NCI-H1105 treated with DMSO at 0.1 percent for 48 hours (cell line): ENCODE measurements at places on chromosomes 12 and 14.

DNA sequence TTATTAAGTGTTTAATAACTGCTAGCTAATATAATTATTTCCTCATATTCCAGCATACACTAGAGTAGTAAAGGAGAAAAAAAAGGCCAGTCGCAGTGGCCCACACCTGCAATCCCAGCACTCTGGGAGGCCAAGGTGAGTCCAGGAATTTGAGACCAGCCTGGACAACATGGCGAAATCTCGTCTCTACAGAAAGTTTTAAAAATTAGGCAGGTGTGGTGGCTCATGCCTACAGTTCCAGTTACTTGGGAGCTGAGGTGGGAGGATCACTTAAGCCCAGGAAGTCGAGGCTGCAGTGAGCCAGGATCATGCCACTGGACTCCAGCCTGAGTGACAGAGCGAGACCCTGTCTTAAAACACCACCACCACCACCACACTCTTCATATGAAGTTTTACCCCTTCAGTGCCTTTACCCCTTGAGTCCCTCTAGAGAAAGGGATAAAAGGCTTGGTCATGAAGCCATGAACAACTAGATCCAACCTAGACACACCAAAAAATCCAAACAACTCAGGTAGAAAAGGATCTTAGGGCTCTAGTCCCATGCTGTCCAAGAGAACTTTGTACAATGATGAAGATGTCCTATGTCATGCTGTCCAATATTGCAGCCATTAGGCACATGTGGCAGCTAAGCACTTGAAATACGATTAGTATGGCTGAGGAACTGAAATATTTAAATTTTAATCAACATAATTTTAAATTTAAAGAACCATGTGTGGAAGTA lies 29.6 kb downstream of the ATXN2 start:
- no peak for DNase-seq

DNA sequence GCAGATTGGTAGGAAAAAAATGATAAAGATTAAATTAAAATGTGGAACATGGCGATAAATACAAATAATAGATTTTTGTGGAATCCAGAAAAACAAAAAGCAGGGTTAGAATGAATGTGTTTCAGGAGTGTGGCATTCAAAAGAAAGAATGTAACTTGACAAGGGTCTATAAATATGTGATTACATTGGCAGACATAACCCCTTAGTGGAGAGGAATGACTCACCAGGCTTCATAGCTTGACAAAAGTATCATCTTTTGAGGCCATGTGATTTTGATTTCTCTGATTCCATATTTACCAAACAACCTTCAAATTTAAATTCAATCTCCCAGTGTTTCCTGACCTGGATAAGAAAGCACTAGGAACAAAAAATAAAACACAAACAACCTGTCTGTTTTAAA lies 24.4 kb upstream of the MGST1 start:
- DNase-seq = peak; percentile 2

DNA sequence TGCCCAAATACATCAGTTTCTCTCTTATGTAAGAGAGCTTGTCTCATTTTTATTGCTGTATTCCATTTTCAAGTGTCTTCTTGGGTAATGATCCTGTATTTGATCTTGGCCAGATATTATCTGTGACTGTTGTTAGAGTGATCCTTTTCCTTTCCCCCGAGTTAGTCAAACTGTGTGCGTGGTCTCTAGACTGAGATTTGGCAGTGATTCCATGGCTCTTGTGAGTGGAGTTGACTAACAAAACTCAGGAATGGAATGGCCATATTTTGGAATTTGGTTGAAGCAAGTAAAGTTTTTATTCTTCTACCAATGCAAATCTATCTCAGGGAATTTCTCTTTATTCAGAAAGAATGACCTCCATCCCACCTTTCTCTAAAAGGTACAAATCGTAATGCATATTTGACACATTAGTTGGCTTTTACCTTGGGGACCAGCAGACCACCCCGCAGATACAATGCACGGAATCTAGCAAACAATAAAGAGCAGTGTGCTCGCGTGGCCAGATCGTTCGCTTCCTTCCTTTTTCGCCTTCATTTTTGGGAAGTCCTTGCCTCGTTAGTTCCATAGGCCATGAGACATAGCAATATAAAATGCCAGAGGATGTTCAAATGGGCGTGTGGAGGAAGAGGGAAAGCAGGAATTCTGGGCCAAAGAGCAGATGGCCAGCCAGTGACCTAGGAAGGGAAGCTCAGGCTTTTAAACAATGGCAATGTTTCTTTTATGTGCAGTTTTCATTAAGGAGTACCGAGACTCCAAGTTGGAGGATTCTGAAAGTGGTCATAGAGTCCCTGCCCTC lies 24.4 kb downstream of the ETV6 start:
- DNase-seq = no peak

- no peak for DNase-seq
These were observed 259.6 kb upstream of the TMTC1 start for GRCh38 chr12:30043151-30043847.

GRCh38 chr14:64118892-64119291 lies 175.3 kb downstream of the ESR2 start:
- no peak for DNase-seq

DNA sequence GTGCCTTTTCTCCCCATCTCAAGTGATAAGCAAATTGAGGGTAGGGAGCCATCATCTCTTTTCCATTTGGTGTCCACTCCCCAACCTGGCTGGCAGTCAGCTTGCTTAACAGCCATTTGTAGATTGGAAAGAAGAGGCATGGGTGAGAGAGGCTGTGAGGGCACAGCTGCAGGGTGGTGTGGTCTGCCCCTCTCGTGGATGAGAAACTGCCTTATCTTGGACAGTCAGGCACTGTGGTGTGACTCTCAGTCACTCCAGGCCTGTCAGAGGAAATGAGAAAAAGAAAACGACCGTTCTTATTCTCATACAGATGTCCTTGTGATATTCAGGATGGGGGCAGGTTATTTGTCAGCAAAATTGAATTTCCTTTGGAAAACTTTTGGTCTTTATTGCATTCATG lies 65.1 kb upstream of the SRSF5 start:
- no peak for DNase-seq

DNA sequence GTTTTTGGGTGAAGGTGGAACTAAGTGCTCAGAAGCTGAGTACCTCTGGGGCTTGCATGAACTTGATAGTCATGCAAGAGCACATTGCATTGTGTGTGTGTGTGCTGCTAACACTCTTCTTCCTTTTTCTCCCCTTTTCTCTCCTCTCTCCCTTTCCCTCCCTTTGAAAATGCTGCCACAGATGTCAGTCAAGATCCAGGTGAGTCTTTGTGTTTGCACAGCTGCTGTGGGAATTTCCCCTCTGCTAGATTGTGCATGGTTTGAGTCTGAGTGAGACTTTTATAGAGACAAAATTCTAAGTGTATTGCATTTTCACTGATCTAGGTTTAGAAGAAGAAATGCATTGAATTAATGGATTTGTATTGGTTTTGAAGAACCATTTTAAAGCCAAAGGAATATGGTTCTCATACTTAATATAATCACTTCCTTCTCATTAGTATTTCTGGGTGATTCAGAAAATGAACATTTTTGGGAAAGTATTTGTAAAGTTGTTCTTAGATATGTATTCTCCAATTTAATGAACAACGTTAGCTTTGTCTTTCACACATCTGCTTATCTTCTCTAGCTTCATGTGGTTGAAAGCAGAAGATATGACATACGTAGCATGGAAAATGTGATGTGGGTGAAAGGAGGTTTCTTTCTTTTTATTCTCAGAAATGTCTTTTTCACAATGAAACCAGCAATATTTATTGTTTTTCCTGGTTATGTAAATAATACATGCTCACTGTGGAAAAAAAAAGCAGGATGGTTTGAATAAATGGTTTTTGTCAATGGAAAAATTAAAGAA lies 108.5 kb downstream of the NRXN3 start:
- DNase-seq = peak; percentile 91

GRCh38 chr12:80709811-80710726 lies 2.6 kb downstream of the MYF6 start:
- no peak for DNase-seq

GRCh38 chr14:91233936-91234790 lies 10.3 kb downstream of the GPR68 start:
- DNase-seq = no peak

GRCh38 chr12:119594772-119595445 lies 1.3 kb downstream of the TMEM233 start:
- no peak for DNase-seq

GRCh38 chr12:71755146-71755892 lies 656 bp downstream of the RAB21 start:
- DNase-seq = peak; percentile 43

GRCh38 chr14:104871656-104872468 lies 6.8 kb downstream of the CEP170B start:
- DNase-seq = no peak

- DNase-seq = no peak
These were observed 952 bp downstream of the DRAM1 start for GRCh38 chr12:101878243-101878821.

GRCh38 chr14:64637735-64638473 lies 66.3 kb upstream of the PLEKHG3 start:
- DNase-seq = no peak

GRCh38 chr12:2215709-2216560 lies 163.1 kb downstream of the CACNA1C start:
- no peak for DNase-seq

DNA sequence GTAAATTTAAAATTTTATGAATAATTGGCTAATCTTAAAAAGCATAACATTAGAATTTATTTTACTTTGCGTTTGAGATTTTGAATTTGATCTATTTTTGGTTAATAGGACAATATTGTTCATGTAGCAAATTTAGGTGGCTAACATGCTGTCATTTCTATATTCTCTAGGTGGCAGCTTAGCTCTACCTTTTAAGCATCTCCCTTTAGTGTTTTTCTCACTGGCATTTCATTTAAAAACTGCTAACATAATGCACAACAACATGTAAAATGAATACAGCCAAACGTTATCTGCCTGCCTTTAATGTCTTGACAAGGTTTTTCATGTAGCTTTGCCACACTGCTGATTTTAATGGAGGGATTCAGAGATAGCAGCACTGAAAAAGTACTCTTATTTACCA lies 272.4 kb upstream of the FBXO33 start:
- DNase-seq = no peak

- DNase-seq = no peak
These were observed 29.6 kb downstream of the MAP3K9 start for GRCh38 chr14:70779667-70780066.

DNA sequence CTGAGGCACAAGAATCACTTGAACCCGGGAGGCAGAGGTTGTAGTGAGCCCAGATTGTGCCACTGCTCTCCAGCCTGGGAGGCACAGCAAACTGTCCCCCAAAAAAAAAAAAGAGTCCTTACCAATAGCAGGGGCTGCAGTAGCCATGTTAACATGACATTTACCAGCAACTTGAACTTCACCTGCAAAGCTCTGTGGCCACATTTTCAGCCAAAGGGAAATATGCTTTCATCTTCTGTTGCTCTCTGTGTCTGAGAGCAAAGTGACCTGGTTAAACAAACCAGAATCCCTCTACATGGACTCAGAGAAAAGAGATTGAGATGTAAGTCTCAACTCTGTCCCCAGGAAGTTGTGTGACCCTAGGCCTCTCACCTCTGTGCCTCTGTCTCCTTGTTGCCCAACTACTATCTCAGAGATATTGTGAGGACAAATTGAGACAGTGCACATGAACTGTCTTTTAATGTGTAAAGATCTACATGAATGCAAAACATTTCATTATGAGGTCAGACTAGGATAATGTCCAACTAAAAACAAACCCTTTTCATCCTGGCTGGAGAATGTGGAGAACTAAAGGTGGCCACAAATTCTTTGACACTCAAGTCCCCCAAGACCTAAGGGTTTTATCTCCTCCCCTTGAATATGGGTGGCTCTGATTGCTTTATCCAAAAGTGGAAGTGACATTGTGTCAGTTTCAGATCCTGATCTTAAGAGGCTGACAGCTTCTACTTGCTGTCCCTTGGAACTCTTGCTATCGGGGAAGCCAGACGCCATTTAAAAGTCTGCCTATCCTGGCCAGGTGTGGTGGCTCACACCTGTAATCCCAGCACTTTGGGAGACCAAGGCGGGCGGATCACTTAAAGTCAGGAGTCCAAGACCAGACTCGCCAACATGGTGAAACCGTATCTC lies 24.7 kb upstream of the P2RX4 start:
- no peak for DNase-seq

- no peak for DNase-seq
These were observed 910 bp upstream of the TM7SF3 start for GRCh38 chr12:27014859-27015729.

GRCh38 chr12:130538343-130539095 lies 177.6 kb downstream of the RIMBP2 start:
- no peak for DNase-seq

- DNase-seq = no peak
These were observed 236.1 kb upstream of the DIO2 start for GRCh38 chr14:80447392-80447791.
